IPS-NIHi11 (cell line): ENCODE measurements at places on chromosomes 1 and 21.
A peak's percentile ranks its signal among the peaks of the same experiment; 100 is the strongest.

DNA sequence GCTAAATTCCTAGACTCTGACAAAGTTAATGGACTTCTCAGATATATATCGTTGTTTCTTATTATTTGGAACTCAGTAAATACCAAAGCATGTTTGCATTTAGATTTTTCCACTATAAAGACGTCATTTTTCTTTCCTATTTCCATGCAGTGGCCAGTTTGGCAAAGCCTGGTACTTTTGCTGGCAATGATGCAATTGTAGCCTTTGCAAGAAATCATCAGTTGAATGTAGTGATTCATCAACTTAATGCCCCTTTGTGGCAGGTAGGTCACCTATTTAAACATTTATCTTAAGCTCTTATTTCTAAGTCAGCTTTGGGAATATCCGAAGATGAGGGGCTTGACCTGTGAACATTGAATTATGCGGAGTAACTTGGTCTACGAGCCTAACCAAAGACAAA, 12.0 kb downstream of the OTUD3 start:
- no peak for DNase-seq

- DNase-seq = no peak
These were observed 20.3 kb downstream of the EPB41 start for GRCh38 chr1:28934676-28935075.

DNA sequence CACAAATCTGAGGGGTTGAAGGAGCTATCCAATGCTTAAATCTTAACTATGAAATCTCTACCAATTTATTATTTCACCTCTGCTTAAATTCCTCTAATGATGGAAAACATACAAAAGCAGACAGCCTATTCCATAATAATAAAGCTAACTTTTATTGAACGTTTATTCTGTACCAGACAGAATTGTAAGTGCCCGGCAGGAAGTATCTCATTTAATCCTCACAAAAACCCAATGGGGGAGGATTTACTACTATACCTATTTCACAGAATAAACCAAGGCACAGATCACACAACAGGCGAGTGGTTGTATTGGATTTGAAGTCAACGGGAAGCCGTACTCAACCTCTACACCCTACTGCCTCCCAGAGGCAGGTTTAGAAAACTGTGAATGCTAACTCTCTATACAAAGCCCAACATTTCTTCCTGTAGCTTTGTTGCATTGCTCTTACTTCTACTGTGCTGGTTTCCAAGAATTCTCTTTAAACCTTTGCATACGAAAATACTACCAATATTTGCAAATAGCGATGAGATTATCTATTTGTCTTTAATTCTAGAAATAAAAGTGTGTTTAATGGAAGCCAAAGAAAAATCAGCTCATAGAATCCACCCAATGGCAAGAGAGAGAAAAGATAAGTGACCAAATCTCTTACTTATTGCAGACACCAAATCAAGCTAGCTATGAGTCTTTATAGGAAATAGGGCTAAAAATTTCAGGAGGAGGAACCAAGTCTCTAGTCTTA, 33.5 kb upstream of the C1orf53 start:
- DNase-seq = peak; percentile 68

GRCh38 chr1:181097242-181097641, 8.7 kb downstream of the IER5 start:
- DNase-seq = no peak

GRCh38 chr1:180743868-180744267, 112.0 kb downstream of the XPR1 start:
- no peak for DNase-seq

DNA sequence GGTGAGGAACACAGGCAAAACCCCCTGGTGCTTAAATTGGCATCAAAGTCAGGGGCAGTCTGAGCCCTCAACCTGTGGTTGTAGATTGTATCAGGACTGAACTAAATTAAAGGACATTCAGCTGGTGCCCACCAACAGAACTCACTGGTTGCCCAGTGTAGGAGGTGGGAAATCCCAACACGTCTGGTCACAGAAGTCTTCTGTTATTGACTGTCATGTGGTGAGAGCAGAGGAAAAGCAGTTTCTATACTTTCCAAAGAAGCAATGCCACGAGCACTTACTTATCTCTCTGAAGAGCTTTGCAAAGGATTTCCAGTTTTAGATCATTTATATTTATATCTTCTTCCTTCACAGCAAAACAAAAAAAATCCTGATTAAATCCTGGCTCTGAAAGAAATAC, 15.0 kb upstream of the ACTA1 start:
- DNase-seq = no peak

DNA sequence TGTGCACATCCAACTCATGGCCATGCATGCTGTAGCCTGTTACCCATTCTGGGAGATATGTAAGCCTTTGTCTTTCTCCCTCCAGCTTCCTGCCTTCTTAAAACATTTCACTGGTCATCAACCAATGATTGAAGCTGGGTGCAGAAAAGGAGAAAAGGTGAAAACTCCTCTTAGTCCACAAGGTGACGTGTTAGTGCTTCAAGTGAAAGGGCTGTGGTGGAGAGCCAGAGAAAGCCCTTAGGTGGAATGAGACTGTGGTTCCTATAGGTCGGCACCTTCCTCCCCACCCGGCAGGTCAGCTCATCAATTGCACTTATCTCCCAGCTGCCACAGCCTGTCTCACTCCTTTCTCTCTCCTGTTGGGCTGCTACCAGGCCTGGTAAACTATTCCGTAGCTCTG, 30.4 kb downstream of the ERG start:
- peak; percentile 52 for DNase-seq

DNA sequence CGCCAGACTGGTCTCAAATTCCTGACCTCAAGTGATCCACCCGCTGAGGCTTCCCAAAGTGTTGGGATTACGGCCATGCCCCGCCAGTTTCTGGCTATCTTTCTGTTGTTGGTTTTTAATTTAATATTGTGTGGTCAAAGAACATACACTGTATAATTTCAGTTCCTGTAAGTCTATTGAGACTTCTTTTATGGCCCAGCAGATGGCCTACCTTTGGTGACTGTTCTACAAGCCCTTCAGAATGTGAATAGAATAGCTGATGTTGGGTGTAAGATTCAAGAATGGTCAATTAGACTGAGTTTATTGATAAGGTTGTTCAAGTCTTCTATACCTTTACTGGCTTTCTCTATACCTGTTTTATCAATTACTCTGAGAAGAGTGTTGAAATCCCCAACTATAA, 10.7 kb downstream of the HES2 start:
- no peak for DNase-seq

DNA sequence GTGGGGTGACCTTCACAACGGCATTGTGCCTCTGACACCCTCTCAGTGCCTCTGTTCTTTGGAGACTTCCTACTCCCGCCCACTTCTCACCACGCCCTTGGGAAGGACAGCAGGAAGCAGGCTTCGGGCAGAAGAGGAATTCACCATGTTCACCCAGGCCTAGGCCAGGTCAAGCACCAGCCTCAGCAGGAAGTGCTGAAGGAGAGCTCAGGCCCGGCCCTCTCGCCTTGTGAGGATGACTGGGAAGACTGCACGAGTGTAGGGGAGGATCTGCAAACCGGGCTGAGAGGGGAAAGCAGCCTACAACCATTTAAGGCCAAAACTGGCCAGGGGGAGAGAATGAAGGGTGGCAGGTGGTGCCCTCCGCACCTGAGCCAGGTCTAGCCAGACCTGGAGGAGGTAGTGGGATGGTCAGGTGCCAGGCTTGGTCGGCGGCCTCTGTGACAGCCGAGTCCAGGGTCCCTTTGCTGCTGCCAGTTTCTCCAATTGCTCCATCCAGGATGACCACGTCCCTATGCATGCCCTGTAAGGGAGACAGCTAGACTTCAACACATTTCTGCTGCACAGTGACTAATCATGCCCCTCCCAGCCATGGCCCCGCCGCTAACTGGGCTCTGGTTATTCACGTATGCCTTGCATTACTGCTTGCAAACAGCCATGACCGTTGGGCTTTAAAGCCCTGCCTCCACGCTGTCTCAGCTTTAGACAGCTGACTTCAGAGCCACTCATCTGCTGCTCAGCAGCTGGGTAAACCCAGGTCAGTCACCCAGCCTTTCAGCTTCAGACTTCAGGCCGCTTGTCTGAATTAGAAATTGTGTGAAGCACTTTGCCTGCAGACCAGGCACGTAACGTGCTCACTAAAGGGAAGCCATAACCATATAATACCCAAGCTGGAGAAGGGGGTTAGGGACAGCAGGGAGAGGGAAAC, 8.9 kb downstream of the MRTO4 start:
- no peak for DNase-seq

GRCh38 chr1:59045636-59046035, 251.3 kb upstream of the FGGY start:
- DNase-seq = no peak

- DNase-seq = peak; percentile 70
These were observed 102.0 kb upstream of the ARHGEF16 start for GRCh38 chr1:3352299-3352951.

DNA sequence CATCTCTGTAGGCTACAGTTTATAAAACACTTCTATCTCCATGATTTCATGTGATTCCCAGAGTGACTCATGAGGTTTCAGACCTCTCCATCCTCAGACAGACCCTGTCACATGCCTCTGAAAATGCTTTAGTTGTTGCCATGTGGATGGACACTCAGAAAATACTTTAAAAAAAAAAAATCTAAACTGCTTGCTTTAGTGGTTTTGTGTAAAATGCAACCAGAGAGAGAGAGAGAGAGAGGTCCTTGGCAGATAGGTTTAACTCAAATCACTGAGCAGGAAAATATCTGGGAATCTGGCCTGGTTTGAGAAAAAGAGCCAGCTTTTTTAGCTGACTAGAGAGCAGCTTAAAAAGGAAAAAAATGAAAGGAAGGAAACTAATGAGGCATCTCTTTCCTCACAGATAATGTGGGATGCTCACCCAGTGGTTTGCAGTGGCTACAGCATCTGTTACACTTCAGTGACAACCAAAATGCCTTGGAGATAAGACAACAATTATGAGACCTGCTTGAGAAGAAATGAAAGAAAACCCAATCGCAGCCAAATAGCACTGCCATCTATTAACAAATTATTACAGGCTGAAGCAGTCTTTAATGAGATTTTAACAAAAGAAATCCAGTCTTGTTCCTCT, 54.6 kb upstream of the SYT14 start:
- DNase-seq = no peak

- DNase-seq = no peak
These were observed 59.7 kb downstream of the NTPCR start for GRCh38 chr1:233010146-233010545.

- DNase-seq = no peak
These were observed 3.0 kb downstream of the C1QC start for GRCh38 chr1:22646384-22646783.

DNA sequence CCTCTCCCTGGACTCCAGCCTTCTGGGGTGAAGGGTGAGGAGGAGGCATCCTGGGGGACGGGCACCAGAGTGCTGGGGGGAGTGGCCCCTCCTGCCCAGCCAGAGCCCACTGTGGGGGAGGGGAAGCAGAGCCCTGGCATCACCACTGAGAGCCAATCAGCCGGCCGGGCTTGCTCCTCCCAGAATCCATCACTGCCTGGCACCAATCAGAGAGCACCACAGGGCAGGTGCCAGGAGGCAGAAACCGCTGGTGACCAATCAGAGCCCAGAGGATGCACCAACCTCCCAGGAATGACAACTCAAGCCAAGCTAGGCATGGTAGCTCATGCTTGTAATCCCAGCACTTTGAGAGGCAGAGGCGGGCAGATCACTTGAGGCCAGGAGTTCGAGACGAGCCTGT, 27.9 kb downstream of the CASZ1 start:
- no peak for DNase-seq

- peak; percentile 45 for DNase-seq
These were observed 88.9 kb downstream of the CRB1 start for GRCh38 chr1:197356723-197357533.

GRCh38 chr1:18977428-18977827, 21.0 kb upstream of the IFFO2 start:
- no peak for DNase-seq

GRCh38 chr1:108584428-108584856, 24.5 kb downstream of the EEIG2 start:
- no peak for DNase-seq

DNA sequence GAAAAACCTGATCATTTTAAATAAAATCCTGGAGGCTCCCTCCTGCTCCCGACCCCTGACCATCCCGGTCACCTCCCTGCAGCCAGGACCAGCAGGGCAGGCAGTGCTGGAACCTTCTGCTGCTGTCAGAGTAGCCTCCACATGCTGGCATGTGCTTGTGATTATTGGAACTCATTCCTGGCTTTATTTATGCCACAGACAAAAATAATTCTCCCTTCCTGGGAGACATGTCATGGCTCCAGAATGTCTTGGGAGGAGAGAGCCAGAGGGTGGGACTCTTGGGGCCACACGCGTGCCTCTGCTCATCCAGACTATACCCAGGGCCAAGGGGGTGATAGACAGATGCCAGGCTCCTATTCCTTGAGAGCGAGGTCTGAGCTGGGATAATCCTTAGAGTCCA, 183.6 kb upstream of the RAB4A start:
- no peak for DNase-seq
